ENCODE measurements at places on chromosomes 4 and X.

DNA sequence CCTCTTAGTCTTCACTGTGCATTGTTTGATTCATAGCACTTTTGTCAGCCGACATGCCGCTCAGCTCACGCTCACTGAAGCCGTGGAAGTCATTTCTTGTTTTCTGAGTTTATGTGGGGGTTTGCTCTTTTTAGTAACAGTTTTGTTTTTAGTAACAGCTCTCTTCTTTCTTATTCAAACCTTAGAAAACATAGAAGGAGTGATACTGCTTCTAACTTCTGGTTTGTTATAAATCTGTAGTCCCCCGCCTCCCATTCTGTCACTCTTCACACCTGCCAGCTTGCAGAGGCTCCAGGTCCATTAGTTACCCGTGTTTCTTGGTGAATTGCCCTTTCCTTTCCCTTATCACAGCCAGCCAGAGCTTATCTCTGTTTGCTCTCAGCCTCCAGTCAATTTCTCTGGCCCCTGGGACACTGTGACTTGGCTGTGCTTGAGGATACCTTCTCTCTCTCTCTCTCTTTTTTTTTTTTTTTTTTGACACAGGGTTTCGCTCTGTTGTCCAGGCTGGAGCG, 50.5 kb downstream of the GRK4 start:
- no peak for DNase-seq

DNA sequence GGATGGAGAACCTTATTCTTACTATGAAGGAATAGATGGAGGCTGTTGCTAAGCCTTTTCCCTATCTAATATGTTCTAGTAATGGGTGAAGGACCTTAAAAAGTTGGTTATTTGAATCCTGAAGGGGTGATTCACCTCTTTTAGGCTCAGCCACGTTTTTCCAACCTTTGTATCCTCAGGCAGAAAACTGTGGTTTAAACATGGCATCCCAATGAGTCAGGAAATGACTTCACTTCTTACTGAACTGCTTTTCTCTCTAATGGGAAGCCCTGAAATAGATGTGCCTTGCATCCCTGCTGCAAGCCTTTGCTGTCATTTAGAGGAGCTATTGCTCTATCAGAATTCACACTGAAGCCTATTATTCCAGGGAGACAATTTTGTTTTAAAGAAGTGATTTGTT, 191.0 kb upstream of the ARX start:
- no peak for DNase-seq

DNA sequence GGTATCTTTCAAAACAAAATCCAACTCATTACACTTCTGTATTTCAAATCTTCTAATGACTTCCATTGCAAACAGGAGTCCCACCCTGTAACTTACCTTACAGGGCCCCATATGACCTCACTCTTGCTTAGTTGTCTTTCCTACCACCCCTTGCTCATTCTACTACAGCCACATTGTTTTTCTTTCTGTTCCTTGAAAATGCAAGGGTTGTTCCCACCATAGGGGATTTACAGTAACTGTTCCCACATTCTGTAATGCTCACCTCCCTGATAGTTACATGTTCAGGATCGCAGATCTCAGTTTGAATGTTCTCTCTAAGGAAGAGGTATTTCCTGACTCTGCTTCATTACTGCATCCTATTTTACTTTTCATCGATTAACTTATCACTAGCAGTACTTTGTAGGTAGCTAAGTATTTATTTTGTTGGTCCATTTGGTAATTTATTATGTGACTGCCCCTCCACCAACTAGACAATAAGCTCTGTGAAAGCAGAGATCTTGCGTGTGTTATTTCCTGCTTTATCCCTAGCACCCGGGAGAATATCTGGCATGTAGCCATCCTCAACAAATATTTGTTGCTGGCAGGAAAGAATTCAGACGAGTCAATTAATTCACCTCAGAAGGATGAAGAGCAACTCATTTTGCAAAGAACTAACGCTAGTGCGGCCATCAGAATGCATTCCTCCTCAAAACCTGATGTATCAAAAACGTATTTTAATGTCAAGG, 21.4 kb downstream of the MAOB start:
- no peak for DNase-seq

GRCh38 chrX:153595859-153596857, 2.8 kb downstream of the CCNQ start:
- DNase-seq: no peak

GRCh38 chr4:51868449-51868847, 25.5 kb downstream of the DCUN1D4 start:
- no peak for DNase-seq

DNA sequence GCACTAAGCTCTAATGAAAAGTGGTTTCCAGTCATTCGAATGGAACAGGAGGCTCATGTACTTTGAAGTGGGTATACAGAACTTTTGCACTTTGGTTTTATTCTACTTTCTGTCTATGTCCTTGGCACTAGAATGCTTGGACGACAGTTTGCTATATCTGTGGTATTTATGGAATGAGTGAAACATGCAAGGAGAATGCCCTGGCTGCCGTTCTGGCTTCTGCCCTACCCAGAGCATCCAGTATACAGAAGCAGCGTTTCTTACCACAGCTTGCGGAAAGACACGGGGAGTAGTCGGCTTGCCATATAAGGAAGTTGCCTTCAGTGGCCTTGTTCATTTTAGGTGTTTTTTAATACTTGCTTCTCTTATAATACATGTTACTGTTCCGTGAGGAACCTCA, 98.0 kb downstream of the TBL1X start:
- no peak for DNase-seq

GRCh38 chrX:148865277-148866210, 365.1 kb downstream of the AFF2 start:
- no peak for DNase-seq

DNA sequence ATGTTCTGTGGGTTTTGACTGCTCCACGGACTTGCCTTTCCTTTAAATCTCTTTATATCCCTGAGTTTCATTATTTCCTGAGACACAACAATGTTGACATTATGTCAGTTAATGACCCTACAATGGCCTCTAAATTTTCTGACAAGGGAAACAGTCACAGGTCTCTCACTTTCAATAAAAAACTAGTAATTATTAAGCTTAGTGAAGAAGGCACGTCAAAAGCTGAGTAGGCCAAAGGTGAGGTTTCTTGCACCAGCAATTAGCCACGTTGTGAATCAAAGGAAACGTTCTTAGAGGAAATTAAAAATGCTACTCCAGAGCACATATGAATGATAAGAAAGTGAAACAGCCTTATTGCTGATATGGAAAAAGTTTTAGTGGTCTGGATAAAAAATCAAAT, 930.2 kb upstream of the GRID2 start:
- DNase-seq: no peak

Data from activated CD8-positive, alpha-beta memory T cell treated with anti-CD3 and anti-CD28 coated beads for 1 hour (primary cell).